ENCODE measurements at places on chromosomes 1 and 21. TPM values are rescaled to one million over a fixed set of nuclear protein-coding genes. Genes with fewer than 3 reads are reported as not detected.
A peak's percentile ranks its signal among the peaks of the same experiment; 100 is the strongest.

The TEX38 gene
- polyA plus RNA-seq, result not detected

The RPS27 gene
- 9,554 TPM for polyA plus RNA-seq

The CELA2A gene
- 0.11 TPM for polyA plus RNA-seq

The BARHL2 gene
- not detected for polyA plus RNA-seq

The ERICH3 gene
- polyA plus RNA-seq, result 3.0 TPM

The KTI12 gene
- 6.5 TPM for polyA plus RNA-seq

The KRTAP7-1 gene
- polyA plus RNA-seq, result not detected

The PLEKHA6 gene
- polyA plus RNA-seq, result 3.8 TPM

The TCP10L gene
- 0.65 TPM for polyA plus RNA-seq

The ELAVL4 gene
- polyA plus RNA-seq, result 0.04 TPM

DNA sequence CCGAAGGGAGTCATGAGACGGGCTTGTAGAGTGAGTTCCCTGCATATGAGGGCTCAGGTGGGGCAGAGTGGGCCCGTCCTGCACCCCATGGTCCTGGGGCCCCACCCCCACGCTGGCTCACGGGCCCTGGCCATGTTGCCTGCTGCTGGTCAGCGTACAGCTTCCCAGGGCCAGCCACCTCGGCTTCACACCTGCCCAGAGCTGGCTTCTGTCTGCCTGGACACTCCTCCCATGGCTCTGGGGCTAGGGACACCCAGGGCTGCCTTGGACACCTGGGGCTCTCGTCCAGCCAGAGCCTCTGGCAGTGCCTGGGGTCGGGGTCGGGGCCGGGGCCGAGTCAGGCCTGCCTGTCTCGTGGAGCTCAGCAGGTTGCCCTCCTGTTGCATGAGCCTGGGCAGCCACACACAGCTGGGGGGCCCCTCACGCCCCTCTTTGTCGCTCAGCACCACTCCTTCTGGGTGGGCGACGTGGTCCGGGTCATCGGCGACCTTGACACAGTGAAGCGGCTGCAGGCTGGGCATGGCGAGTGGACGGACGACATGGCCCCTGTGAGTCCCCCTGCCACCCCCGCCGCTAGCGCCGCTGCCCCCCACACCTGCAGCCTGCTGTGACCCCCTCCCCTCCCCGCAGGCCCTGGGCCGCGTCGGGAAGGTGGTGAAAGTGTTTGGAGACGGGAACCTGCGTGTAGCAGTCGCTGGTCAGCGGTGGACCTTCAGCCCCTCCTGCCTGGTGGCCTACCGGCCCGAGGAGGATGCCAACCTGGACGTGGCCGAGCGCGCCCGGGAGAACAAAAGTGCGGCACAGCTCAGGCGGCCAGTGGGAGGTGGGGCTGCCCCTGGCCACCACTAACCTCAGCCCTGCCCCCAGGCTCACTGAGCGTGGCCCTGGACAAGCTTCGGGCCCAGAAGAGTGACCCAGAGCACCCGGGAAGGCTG, 5.5 kb upstream of the MMP23B start:
- DNase-seq, result no peak

DNA sequence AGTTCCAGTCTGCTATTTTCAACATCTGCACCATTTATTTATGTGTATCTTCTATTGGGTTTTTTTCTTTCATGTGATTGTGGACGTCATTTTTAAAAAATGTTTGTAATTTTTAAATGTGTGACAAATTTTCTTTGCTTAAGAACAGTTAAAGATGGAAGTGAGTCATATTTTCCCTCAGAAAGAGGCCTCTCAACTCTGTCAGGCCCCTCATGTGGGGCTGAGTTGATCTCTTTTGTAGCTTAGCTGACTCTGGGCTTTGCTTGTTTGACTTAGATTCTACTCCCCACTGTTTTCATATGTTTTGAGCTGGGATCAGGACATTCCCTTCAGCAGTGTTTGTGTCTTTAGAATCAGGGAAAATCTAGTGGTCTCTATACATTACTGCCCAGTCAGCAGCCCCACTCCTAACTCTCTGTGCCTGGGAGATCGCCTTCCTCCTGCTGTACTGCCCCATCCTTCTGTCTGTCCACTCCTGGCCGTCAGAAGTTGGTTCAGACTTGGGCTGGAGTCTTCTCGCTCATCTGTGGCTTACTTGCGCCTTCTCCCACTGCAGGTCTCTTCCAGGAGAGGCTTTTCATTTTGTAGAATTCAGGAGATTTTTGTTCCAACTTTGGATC, 137.4 kb downstream of the DYRK1A start:
- no peak for DNase-seq

- DNase-seq, result no peak
These were observed 7.9 kb downstream of the RPL11 start for GRCh38 chr1:23699280-23700179.

- DNase-seq, result no peak
These were observed 86.8 kb downstream of the KIF26B start for GRCh38 chr1:245241526-245242130.

DNA sequence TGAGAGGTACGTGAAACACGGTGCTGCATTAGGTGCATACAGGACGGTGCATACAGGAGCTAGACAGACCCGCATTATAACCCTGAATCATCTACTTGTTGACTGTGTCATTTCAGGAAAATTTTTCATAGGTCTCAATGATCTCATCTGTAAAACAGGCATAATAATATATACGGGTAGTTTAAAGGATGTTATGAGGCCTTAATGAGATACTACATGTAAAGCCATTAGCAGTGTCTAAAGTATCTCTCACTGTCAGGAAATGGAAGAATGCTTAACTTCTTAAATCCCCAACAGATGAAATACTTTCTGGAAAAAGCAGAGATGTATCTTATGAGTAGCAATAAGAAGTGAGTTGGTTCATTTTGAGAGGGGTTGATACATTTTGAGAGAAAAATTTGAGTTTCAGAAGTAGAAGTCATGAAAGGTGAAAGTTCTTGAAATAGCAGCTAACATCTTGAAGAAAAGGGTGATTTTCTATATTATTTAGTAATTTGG, 669.6 kb downstream of the PTPRC start:
- no peak for DNase-seq

DNA sequence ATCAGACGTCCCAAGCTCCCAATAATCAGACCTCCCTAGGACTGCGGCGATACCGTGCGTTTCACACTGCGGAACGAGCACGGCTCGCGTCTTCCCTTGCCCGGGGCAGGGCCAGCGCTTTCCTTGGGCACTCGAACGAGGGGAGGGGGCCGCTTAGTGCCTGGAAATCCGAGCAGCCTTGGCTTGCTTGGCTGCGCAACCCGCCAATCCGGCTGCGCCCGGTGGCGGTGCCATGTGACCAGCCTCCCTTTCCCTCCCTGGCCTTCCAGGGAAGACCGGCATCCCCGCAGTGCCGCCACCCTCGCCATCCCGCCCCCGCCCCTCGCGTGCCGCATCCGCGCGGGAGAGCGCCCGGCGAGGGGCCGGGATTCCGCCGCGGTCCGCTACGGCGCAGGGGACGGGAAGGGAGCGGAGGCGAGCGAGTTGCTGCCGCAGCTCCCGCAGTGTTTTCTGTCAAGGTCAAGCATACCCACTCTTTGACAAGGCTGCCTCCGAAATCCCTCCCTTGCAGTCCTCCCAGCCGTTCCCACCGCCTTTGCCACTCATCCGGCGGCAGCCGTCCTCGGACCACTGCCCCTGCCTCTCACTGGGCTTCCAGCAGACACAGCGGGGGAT, 8.3 kb upstream of the RNF19B start:
- peak; percentile 77 for DNase-seq

DNA sequence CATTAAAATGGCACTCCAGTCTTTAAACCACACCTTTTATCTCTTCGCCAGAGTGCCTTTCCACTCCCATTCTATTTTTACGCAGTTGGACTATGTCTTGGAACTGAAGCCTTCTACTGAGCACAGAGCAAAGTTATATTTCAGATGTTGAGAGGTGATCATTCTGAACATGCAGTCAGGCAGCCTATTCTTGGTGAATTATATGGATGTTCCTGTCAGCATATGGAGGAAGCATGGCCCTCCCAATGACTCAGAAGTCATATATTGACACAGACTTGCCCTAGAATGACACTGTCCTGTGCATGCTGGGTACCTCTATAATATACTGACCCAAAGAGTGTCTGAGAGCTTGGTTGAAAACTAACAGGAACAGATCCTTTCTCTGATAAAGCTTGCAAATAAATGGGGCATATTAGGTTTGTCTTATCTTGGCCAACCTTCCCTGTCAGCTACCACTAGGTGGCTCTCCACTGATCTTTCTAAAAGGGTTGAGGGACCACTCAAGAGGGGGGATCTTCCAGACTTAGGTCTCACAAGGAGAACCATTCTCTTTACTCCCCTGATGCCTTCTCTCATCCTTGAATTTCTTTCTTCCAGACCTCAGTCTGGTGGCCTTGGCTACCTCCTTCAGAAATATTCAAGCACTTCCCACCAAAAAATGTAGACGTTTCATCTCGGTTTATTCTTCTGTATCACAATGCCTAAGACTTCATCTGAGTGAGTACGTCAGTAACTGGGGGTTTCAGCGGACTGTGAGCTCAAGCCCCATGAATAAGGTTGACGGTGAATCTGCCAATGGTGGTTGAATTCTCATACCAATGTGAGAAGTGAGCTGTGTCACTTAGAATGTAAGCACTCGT, 11.8 kb upstream of the ALG14 start:
- DNase-seq, result peak; percentile 62

- DNase-seq, result no peak
These were observed 9.8 kb downstream of the ECE1 start for GRCh38 chr1:21280482-21280881.

- no peak for DNase-seq
These were observed 708.1 kb downstream of the MRPL39 start for GRCh38 chr21:24899138-24899537.

- DNase-seq, result no peak
These were observed 13.1 kb downstream of the CDCP2 start for GRCh38 chr1:54139711-54140110.

All from lung (tissue), 17 donors.